Stomach (tissue), 19 donors: ENCODE measurements at places on chromosomes 5 and 9. TPM values are rescaled to one million over a fixed set of nuclear protein-coding genes. Genes with fewer than 3 reads are reported as not detected.

- H3K27ac ChIP-seq = no peak overlapping the region
- no peak for DNase-seq
- H3K27me3 ChIP-seq = no peaks in the 10 kb centered on the region
- peaks cover 64% of the 10 kb centered on the region for H3K36me3 ChIP-seq
Observed at GRCh38 chr9:111559000-111559610, 34.1 kb downstream of the ZNF483 start.

- H3K27me3 ChIP-seq = no peaks in the 10 kb centered on the region
- no peak overlapping the region for H3K27ac ChIP-seq
- no peaks in the 10 kb centered on the region for H3K36me3 ChIP-seq
- peak; percentile 58 for DNase-seq
- H3K4me1 ChIP-seq = peaks cover 15% of the 10 kb centered on the region
Observed at GRCh38 chr9:31034311-31034710, 1350.1 kb upstream of the ACO1 start.

DNA sequence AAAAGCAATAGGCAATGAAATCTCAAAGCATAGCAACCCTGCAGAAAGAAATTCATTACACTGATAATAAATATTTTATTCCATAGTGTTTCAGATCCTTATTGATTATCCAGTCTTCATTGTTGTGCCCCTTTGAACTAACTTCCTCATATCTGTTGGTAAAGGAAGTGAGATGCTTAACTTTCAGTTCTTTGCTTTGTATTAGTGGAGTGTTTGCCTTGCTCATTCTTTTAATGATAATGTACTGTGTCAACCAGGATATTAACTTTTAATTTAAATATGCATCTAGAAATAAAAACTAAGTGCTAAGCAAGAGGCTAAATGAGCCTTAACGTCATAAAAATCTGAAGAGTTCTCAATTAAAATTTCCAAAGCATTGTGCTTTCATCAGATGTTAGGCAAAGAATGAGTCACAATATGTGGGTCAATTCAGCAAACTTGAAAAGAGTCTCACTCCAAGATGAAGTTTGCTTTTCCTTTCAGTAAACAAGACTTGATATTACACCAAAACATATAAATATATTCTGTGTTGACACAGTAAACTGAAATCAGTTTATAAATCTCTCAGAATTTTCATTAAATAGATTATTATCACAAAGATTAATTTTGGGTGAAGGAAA lies 105.9 kb downstream of the GIN1 start:
- no peaks in the 10 kb centered on the region for H3K27me3 ChIP-seq
- H3K4me3 ChIP-seq = no peak overlapping the region
- H3K36me3 ChIP-seq = peaks cover 8% of the 10 kb centered on the region
- peaks cover 14% of the 10 kb centered on the region for H3K4me1 ChIP-seq
- no peak for DNase-seq

DNA sequence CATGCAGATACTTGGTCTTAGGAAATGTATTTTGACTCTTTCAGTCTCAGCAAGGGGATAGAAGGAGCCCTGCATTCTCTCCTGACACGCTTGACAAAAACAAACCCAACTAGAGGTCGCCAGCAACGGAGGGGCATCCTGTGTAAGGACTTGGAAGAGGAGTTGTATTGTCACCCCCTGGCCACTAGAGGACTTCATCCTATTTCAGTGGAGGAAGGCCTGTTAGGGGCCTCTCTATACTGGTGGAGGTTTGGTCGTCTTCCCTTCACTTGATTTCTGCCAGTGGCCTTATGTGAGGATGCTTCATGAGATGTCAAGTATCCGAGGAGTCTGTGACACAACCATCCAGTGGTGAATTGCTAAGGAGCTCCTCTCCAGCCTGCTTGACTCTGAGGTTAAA lies 122.8 kb upstream of the STC2 start:
- no peak overlapping the region for H3K4me3 ChIP-seq
- H3K4me1 ChIP-seq = peaks cover 6% of the 10 kb centered on the region
- H3K27me3 ChIP-seq = no peaks in the 10 kb centered on the region
- H3K36me3 ChIP-seq = no peaks in the 10 kb centered on the region
- no peak overlapping the region for H3K27ac ChIP-seq

NUTM2G gene
- total RNA-seq = not detected

PAXX gene
- 90.4 TPM for total RNA-seq
